ENCODE measurements at places on chromosomes 6 and 20.
A peak's percentile ranks its signal among the peaks of the same experiment; 100 is the strongest.

- DNase-seq = no peak
Observed at GRCh38 chr20:44830523-44830922, 20.2 kb upstream of the RIMS4 start.

DNA sequence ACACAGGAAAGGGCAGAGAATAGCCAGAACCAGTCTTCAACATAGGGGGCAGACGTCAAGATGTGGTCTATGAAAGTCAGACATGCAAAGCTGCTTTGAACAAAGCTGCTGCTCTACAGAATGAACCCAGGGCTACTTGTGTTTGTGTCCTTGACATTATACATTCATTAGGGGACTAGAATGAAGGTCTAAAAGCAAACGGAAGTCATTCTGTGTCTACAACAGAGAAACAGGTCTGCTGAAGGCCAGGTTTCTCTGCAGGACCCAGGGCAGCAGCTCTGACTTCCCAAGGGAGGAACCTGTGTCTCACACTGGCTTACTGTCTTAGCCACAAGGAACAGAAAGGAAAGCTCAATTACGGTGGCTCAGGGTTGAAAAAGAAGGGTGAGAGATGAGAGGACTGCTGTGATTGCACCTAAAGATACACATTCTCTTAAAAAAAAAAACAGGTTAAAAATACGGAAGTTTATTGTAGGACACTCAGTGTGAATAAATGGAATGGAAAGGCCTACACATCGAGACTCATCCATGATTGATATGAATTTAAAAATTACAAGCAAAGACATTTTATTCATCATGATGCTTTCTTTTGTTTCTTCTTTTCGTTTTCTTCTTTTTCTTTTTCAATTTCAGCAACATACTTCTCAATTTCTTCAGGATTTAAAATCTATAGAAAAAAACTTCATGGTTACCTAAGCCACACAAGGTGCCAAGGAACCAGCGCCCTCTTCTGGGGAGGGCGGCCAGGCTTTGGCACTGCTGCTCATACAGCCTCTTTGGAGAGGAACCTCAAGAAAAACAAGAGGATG is 6.7 kb downstream of the PSMA7 start:
- DNase-seq = peak; percentile 32

GRCh38 chr6:44052419-44053023 is 74.7 kb downstream of the MRPL14 start:
- DNase-seq = no peak

DNA sequence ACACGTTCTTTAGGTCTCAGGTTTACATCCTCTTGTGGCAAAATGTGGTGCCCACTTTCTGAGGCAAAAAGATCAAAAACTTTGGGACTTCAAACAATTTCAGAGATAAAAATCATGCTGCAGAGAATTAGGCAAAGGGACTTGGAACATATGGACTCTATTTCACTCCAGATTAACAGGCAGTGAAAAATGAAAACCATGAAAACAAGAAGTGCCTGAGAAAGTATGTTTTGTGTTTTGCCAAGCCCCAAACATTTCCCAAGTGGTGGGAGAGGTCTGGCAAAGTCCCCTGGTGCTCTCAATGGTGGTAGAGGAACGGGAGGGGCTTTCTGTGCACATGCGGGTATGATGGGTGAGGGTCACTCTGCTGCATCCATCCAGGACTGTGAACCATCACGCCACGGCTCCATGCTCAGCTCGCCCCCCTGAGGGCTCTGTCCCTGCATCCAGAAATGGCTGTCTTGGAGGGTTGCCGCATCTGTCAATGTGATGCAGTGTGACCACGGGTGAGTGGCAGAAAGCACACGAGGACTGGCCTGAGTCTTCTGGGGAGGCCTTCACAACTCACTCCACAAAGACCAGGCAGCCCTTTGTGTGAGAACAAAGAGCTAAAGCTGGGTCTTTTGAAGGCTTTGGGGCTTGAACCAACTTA is 43.2 kb upstream of the TBC1D7 start:
- DNase-seq = no peak

- DNase-seq = no peak
Observed at GRCh38 chr6:57216235-57217101, 5.6 kb downstream of the RAB23 start.

DNA sequence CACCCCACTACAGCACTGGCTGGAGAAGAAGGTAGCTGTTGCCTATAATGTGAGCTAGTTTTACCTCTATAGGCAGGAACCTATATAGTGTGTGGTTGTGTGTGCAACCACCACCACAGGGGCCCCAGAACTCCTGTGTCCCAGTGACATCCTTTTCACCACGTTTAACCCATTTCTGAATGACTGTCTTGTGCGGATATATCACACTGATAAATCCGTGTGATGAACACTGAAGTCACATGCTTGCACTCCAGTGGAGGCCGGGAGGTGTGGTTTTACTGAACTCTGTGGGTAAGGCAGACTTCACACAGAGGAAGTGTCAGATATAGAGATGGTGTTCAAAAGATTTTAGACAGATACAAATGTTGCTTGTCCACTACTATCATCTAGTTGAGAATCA is 32.5 kb downstream of the SDHAF4 start:
- no peak for DNase-seq

DNA sequence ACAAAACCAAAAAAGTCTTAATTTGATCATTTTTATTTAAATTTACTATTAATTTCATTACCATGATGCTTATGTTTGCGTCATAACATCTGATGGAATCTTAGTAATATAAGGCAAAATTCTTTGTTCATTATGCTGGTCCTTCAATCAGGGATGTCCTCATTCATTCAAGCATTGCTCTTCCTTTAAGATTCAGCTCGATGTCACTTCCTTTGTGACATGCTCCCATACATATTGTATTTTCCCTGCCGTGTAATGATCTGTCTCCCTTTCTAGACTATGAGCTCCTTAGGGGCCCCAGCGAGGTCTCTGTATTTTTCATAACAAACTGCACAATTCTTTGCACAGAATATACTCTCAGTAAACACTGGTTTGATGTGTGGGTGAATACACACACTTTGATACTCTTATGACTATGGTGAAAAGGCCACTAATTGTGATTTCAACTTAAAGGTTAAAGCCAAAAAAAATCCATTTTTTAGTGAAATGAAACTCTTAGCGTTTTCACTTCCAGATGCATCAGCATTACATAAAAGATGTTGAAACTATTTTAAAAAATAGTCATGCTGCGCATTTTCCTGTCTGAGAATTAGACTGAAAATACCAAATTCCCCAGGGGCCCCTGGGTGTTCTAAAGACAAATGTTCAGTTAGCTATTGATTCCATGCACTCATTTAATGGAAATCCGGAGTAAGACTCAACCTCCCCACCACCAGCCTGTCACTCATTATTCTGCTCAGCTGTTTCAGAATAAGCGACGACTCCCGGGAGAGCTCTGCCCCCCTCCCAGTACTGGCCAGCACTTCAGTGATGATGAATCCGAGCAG is 169.7 kb downstream of the ATXN1 start:
- DNase-seq = no peak

GRCh38 chr6:75761489-75761888 is 12.4 kb downstream of the MYO6 start:
- no peak for DNase-seq

GRCh38 chr6:6270948-6271535 is 49.4 kb downstream of the F13A1 start:
- DNase-seq = no peak

DNA sequence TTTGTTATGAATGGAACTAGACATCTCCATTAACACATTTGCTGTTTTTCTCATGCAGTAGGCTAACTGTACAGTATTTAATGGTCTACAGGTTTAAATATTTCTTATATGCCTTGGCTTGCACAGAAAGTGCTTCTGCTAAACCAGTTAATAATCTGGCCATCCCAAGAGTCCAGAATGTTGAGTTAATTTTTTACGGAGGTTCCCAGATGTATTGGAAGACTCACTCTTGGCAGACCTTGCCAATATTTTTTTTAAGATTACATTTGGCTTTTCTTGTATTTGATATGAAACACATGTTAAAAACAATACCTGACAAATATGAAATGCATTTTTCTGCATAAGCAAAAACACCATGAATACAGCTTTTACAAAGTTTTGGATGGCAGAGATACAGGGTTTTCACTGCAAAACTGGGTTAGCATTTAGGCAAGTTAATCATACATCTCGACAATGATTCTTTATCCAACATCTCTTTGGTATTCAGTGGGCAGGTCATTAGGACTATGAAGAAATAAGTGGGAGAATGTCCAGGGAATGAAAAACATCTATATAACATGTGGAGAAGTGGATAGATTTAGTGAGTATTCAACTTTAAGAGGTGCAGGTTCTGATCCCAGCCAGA is 94.0 kb downstream of the SGK1 start:
- DNase-seq = no peak

DNA sequence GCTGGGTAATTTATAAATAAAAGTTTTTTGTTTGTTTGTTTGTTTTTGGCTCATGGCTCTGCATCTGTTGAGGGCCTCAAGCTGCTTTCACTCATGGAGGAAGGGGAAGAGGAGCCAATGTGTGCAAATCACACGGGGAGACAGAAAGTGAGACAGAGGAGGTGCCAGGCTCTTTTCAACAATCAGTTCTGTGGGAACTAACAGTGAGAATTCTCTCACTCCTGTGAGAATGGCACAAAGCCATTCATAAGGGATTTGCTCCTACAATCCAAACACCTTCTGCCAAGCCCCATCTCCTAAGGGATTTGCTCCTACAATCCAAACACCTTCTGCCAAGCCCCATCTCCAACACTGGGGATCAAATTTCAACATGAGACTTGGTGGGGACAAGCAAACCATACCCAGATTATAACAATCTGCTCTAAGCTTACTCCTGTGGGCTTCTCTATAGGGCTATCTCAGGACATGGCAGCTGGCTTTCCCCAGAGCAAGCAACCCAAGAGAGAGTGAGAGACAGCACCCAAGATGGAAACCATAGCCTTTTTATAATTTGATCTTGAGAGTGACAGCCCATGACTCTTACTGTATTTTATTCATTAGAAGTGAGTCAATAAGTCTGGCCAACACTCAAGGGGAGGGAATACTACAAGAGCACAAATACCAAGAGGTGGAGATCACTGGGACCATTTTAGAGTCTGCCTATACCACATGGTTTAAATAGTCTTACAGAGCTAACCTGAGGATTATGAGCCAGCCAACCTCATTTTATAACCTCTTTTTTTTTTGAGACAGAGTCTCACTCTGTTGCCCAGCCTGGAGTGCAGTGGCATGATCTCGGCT is 22.8 kb upstream of the LRRC1 start:
- DNase-seq = no peak

All from activated CD4-positive, alpha-beta T cell treated with anti-CD3 and anti-CD28 coated beads, Interleukin-2, amount 50 U/mL, for 24 hours (primary cell).